ENCODE measurements at places on chromosomes 11 and 22.

- no peak for DNase-seq
Observed at GRCh38 chr11:128467610-128468041, 119.7 kb downstream of the ETS1 start.

- no peak for DNase-seq
Observed at GRCh38 chr11:10688401-10688800, 5.2 kb downstream of the IRAG1 start.

- DNase-seq: no peak
Observed at GRCh38 chr22:48873191-48873520, 954.5 kb downstream of the BRD1 start.

DNA sequence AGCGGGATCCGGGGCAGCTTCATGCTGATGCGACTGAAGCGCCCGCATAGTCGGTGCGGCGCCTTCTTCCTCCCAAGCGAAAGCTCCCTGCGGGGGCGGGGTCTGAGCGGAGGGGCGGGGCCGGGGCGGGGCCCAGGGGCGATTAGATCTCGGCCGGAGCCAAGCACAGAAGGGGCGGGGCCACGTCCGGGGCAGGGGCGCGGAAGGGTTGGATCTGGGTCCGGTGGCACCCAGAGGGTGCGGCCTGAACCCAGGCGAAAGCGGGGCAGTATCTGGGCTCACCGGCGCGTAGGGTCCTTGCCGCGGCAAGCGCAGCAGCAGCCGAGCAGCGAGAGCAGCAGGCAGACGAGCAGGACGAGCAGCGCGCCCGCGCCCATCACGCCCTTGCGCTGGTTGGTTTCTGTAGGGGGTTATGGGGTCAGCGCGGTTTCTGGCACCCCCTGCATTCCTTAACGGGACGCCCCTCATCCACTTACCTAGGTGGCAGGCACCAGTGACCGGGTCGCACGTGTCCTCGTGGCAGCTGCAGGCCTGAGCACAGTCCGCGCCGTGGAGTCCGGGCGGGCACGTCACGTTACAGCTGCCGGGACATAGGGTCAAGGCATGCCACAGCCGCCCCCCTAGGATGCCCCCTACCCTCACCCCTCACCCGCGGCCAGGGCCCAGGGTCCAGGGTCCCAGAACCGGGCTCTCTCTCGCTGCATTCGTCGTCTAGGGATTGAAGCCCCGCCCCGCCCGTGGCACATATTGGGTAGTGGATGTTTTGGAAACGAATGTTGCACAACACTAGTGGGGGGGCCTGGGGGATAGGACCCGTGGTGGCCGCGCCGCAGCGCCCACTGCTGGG lies 8.1 kb downstream of the SCARF2 start:
- DNase-seq: peak; percentile 59

DNA sequence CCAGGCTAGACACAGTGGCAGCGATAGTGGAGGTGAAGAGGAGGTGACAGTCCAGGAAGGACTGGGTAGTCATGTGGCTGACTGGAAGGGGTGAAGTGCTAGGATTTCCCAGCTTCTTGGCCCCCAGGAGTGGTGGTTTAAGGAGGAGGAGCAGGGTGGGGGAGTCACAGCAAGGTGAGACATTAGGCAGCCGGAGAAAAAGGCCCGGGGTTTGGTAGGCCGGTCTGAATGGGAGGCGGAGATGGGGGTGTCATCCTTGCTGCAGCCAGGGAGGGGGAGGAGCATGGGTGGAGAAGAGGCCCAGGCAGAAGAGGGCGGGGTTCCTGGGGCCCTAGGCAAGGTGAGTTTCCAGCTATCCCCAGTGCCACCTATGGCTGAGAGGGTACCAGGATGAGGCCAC lies 6.1 kb downstream of the SIPA1 start:
- DNase-seq: no peak

DNA sequence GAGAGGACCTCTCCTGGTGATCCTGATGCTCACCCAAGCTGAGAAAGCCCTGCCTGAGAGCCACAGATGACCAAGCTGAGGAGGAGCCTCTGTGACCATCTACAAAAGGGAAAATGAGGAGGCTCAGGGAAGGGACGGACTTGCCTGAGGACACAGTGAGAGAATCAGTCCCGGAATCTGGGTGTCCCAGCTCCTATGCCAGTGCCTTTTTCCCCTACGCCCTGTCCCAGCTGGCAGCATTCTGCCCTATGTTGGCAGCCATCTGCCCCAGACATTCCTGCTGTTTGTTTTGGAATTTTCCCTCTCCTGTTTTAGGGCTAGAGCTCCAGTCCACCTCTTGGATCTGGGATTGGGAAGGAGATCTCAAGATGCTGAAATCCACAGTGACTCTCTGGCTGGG lies 54.6 kb downstream of the C11orf58 start:
- DNase-seq: no peak

DNA sequence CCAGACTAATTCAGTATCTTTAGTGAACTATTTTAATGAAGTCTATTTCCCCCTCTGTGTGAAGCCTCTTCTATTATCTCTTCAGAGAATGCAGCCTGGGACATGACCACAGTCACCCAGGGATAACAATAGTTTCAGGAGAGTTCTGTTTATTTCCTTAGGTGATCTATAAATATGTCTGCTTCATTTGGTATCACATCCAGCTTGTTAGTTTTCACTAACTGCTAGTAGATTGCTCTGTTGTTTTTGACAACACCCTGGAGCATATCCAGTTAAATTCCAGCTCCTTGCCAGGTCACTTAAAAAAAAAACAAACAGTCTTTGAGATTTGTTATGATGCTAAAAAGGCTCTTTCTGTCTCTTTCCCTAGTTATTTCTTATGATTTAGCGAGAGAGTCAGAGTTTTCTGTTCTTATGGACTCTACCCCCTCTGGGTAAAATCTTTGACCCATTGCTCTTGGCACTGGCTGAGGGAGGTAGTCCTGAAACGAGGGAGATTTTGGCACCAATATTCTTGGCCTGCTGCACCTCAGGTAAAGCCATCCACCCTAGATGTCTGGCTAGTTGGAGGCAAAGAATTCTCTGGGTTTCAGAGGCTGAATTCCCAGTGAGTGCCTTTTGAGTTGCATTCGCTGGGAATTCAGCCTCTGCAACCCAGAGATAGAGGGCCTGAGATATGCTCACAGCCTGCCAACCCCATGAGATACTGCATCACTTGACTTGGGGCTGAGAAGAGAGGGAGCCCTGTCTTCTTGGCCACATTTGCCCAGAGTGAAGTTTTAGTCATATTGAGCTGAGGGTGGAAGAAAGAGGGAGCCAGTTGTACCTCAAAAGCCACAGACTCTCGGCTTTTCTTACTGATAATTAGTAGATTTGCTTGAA lies 159.1 kb downstream of the PGR start:
- DNase-seq: no peak

- DNase-seq: peak; percentile 59
Observed at GRCh38 chr11:134275534-134276395, at the start of gene GLB1L3. Gene GLB1L3 (plus strand): TSS chr11:134276379. CDS start chr11:134276741, 362 bp downstream.

GRCh38 chr11:87463486-87464102 lies 425.9 kb downstream of the TMEM135 start:
- DNase-seq: no peak

- DNase-seq: no peak
Observed at GRCh38 chr22:45499746-45500145, 2.9 kb upstream of the FBLN1 start.

GRCh38 chr11:60912223-60912850 lies 1.6 kb upstream of the TMEM109 start:
- no peak for DNase-seq

DNA sequence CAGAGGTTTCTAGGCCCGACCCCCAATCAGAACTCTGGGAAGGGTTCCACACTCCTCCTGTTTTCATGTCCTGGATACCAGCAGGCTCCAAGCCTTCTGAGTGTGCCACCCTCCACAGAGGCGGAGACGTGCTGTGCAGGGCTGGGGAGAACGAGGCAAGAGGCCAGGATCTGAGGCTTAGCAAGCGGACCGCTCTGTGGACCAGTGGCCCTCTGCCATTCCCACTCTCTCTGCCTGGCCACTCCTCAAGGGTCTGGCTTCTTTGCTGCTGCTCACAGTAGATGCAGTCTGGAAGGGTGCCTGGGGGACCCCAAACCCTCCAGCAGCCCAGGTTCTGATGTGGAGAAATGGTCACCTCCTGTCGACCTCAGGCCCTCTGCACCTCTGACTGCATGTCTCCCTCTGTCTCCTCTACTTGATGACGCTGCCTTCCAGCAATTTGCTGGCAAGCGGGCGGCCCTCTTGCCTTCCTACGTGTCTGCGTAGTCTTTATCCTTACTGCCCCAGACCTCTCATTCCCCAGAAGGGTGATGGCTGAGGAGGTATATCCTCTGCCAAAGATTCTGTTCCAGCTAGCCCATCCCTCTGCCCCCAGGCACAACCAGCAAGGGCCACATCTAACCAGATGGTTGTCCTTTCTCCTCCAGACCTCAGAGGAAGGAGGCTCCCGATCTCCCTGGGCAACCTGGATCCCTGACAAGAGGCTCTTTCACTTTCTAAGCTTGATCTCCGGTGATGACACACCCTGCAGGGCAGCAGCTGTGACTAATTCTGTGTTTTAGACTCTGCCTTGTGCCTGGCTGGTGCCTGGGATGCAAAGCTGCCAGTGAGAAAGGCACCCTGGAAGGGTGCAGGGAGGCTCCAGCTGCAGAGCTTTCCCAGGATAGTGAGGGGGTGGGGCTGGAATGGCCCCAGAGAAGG lies 87.3 kb downstream of the NAT10 start:
- DNase-seq: no peak

DNA sequence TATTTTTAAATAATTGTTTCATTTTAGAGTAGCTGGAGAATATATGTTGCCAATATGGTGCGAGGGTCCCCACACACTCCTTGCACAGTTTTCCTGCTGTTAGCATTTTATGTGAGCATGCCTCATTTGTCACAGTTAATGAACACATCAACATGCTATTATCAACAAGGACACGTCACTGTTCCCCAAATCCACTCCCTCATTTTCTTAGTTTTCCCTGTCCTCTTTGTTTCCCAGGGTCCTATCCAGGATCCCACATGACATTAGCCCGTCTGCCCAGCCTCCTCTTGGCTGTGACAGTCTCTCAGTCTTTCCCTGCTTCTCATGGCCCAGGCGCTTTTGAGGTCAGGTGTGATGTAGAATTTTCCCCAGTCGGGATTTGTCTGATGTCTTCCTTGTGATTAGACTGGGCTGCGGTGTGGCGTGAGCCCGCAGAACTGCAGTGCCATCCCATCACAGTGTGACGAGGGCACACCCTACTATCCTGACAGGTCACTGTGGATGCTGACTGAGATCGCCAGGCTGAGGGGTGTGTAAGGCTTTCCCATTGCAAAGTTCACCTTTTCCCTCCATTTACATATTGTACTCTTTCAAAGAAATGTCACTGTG lies 450.6 kb upstream of the B3GAT1 start:
- no peak for DNase-seq

GRCh38 chr11:94536386-94536785 lies 7.3 kb upstream of the FUT4 start:
- no peak for DNase-seq

GRCh38 chr11:86741839-86742805 lies 58.2 kb upstream of the PRSS23 start:
- DNase-seq: no peak

DNA sequence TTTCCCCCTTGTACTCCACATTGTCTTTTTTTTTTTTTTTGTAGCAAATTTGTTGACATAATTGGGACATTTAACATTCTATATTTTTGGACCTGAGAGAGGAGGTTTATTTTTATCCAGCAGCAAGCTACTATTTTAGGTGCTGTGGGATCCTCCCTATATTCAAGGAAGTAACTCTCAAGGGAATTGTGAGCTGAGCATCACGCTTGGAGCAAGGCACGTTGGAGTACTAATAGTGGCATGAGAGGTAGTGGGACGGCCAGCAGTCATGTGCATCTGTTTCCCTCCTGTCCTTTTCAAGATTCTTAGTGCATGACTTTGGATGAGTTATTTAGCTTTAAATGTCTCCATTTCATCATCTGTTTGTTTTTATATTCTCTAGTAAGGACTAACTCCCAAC lies 52.3 kb downstream of the EXT2 start:
- no peak for DNase-seq

- DNase-seq: no peak
Observed at GRCh38 chr11:121489823-121490222, 37.1 kb upstream of the SORL1-AS1 start.

GRCh38 chr11:18144243-18144642 lies 11.9 kb downstream of the MRGPRX3 start:
- DNase-seq: no peak

DNA sequence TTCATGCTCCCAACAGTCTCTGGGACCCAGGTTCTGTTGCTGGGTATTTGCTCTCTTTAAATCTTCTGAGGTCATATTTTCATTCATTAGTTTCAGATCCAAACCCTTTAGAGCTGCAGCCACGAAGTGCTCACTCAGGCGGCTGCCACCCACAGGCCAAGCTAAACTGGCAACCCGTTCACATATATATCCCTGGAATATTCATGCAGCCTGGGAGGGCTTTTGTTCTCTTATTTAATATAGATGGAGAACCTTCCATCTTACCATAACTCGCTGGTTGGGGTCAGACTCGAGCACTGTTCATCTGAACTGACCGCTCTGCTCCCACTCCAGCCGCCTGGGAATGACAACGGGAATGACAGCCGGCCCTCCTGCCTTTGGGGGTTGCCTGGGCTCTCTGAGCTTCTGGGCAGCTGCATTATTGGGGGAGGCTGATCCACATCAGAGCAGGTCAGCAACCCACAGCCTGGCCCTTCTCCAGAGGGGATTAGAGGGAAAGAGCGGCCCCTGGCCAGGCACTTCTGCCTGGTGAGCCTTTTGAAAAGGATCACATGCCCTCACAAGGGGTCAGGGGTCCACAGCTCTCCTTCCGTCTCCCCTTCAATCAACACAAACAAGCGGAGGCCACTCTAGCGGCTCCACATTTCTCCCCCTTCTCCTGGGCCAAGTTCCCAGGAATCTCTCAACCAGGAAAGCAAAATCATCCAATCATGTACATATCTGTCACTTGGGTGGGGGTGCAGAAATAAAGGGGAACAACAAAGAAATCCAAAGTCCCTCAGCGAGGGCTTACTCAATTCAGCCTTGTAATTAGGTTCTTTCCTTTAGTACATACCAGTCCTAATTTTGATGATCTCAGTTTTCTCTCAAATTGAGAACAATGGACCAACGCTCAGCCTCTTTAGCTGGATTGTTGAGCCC lies 11.8 kb downstream of the TMEM184B start:
- no peak for DNase-seq

All from stimulated activated CD8-positive, alpha-beta memory T cell treated with anti-CD3 and anti-CD28 coated beads, Interleukin-4, amount 100 ng/mL, for 1 hour (primary cell).